ENCODE measurements at places on chromosomes 13 and 19.

DNA sequence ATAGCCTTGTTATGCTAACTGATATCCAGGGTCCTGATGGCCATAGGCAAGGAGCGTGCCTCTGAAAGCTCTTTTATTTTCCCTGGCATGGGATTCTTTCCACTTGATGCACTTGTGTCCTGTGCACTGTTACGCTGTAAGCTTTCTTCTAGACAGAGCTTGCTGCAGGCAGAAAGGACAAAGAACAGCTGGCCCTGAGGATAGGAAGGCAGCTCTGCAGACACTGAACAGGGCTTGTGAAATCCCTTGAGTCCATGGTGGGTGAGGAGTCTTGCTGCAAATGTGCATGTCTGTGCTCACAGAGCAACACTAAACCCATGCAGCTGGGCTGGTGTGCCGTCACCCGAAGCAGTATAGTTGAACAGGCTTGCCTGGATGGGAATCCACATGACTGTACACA, 126.6 kb downstream of the AKAP11 start:
- DNase-seq = no peak

GRCh38 chr13:39641645-39642044, 13.8 kb upstream of the COG6 start:
- DNase-seq = no peak

DNA sequence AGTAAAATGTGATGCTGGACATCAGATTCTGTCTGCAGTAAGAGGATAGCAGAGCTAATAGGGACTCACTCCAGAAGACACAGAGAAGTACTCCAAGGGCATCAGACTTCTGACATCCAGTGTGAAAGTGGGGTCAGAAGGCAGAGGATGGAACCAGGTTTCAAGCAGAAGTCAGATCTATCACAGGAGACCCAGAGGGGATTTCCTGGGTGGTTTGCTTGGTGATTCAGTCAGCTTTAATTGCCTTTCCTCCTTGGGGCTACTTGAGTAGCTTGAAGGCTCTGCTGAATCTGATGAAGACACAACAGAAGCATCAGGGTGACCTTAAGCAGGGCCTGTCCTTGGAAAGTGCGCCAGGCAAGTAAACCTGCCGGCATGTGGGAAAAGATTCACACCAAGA, 300.6 kb downstream of the COG6 start:
- DNase-seq = no peak

GRCh38 chr19:30011051-30011578, 69.1 kb downstream of the URI1 start:
- DNase-seq = no peak

DNA sequence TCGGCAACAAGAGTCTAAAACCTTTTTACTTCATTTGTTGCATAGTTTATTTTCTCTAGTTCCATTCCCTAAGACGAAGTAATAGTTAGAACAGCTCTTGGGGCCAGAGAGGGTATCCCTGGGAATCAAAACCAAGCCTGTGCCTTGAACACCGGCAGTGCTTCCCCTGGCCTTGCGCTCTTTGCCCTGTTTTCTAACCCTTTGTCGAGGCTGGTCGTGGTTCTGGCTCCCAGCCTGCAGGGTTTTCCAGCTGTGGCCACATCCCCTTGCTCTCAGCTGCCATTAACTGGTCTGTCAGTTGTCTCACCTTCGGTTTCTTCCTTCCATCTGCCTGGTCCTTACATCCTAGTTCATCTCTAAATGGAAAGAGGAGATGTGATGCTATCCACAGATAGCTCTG, 61.0 kb downstream of the HSPH1 start:
- DNase-seq = no peak

DNA sequence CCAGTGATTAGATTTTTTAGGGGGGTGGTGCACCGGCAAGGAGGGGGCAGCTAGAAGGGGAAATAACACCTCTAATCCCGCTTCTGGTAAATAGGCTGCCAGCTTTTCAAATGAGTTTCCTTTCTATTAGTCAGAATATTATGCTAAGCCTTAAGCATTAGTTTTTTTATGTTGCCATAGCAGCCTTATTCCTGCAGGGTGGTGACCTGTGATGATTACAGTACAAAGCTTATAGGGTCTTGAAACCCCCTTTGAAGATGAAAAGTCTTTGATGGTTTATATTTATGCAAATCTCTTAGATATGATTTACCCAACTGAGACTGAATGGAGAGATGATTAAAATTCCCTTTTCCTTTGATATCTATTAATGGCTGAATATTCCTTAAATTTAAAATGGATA, 109.8 kb downstream of the ZIC5 start:
- DNase-seq = no peak

Data from AG09319 (cell line).